ENCODE measurements at places on chromosomes 16 and 17.

DNA sequence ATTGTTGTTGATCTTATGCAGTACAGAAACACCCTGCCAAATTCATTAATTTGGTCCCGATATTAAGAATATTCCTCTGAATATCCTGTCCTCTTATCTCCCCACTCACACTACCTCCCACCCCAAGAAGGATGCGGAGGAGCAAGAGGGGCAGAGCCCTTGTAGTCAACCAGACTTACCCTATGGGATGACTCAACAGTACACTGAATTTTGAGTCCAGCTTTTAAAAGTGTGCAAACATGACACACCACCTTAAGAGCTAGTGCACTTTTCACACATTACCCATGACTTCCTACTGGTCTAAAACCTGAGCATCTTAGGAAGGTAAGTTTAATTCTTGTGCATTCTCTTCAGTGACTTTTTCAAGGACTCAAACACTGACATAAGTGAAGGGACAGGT, 9.5 kb downstream of the USP22 start:
- DNase-seq: peak; percentile 35

GRCh38 chr17:55883149-55883548, 132.3 kb downstream of the PCTP start:
- no peak for DNase-seq

- peak; percentile 56 for DNase-seq
Measured at GRCh38 chr17:68771867-68772515, 170.8 kb upstream of the FAM20A start.

- DNase-seq: no peak
Measured at GRCh38 chr17:39740357-39741111, 2.8 kb downstream of the GRB7 start.

DNA sequence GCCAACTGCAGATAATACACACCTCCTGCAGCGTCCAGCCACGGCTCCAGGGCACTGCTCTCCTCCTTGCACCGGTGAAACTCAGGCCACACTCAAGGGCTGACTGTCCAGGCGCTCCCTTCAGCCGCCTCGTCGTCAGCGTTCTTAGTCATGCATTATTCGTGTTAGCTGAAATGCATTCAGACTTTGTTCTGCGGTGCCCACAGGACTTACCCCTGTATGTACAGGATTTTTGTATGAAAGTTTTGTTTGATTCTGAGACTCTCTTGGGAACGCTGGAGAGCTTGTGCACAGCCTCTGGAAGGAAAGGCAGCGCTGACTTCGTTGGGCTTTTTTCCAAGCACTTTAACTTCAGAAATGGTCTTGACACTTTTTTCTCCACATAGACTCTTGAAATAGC, 22.1 kb downstream of the CIBAR2 start:
- no peak for DNase-seq

GRCh38 chr16:46937536-46937935, 35.9 kb downstream of the DNAJA2 start:
- DNase-seq: peak; percentile 33

GRCh38 chr16:13269905-13270528, 368.6 kb downstream of the SHISA9 start:
- DNase-seq: no peak

DNA sequence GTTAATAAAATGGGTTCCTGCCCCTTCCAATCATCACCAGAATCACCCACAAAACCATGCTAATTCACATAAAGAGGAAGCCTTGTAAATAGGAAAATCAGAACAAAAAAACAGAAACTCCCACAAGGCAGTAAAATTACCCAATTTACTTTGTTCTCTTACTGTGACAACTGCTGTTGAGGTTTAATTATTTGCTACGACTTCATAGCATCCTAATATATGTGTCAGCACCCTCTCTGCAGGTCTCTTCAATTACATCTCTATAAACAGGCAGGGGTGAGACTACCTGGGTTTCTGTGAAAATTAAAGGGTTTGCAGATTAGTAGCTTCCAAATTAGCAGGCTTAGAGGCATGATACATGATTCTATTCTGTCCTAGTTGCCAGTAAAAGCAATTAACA, 2.7 kb downstream of the WDR59 start:
- DNase-seq: no peak

- DNase-seq: no peak
Measured at GRCh38 chr16:86757704-86758040, 179.3 kb downstream of the FOXL1 start.

GRCh38 chr17:63555500-63556156, 5.4 kb downstream of the DCAF7 start:
- DNase-seq: no peak

- DNase-seq: no peak
Measured at GRCh38 chr16:65782611-65783600, 583.6 kb upstream of the CDH5 start.

DNA sequence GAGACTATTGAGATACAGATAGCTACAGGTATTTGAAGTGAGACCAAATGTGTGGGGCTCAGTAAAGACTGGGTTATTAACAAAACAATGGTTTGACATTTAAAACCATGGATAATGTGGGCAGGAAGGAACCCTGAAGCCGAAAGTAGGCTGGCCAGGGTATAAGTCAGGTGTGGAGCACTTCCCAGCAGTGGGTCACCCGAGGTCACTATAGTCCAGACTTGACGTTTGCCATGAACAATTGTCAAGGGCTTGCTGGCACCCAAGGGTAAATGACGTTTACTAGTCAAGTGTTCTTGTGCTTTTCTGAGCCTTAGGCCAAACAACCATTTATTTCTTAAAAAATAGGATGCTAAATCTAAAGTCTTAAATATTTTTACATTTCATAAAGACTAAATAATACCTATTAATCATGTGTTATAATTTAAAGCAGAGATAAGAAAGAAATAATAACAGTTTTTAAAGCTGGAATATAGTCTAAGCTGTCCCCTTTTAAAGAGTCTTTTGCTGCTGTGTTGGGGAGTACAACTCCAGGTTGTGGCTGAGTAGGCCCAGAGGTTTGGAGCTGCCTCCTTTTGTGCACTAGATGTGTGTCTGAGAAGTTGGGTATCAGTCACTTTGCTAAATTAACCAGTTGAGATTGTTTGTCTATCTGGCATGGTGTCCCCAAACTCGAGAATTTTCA, 15.7 kb downstream of the ALDH3A2 start:
- no peak for DNase-seq

GRCh38 chr17:42113293-42114069, 967 bp upstream of the DHX58 start:
- DNase-seq: no peak

- DNase-seq: no peak
Measured at GRCh38 chr17:75754378-75755204, 10.4 kb downstream of the GALK1 start.

GRCh38 chr16:88374736-88375135, 8.0 kb upstream of the ZNF469 start:
- no peak for DNase-seq

GRCh38 chr17:82786427-82786826, 34.6 kb downstream of the TBCD start:
- DNase-seq: no peak

DNA sequence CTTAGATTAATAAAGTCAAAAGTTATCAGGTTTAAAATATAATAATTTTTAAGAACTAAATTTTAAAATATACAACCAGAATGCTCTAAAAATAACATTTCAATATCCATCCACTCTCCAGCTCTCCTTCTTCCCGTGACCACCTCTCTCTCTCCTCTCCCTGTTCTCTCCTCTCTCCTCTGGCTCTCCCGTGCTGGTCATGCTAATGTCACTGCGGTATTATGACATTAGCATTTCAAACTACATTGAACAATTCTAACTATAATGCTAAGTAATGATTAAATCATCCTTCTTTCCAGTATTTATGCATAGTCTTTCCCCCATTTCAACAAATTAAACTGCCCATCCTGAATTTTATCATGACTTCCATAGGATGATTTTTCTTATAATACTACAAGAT, 154.7 kb downstream of the CEP112 start:
- no peak for DNase-seq

- DNase-seq: no peak
Measured at GRCh38 chr17:82052638-82053059, 951 bp downstream of the GPS1 start.

GRCh38 chr17:28743243-28744103, at the start of gene TRAF4:
Gene TRAF4 (plus strand): TSS chr17:28744011. CDS start chr17:28744113, 102 bp downstream.
- DNase-seq: peak; percentile 83

- no peak for DNase-seq
Measured at GRCh38 chr16:79201436-79201835, 399.1 kb downstream of the MAF start.

DNA sequence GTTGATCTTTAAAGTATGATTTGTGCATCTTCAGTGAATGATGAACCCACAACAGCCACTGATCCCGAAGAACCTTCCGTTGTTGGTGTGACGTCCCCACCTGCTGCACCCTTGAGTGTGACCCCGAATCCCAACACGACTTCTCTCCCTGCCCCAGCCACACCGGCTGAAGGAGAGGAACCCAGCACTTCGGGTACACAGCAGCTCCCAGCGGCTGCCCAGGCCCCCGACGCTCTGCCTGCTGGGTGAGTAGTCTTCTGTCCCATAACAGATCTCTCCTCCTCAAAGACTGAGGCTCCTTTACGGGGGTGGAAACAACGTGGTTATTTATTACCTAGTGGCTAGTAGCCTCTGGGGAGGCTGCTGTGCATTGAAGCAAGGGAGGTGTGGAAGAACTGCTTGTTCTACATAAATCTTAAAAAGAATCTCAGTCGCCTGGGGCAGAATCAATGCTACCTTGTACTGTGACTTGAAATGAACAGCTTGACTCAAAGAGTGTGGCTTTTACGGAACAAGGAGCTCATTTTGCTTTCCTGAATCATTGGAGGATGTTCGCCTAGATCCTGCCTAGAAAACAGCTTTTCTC, 63.0 kb upstream of the CLEC18A start:
- DNase-seq: no peak

DNA sequence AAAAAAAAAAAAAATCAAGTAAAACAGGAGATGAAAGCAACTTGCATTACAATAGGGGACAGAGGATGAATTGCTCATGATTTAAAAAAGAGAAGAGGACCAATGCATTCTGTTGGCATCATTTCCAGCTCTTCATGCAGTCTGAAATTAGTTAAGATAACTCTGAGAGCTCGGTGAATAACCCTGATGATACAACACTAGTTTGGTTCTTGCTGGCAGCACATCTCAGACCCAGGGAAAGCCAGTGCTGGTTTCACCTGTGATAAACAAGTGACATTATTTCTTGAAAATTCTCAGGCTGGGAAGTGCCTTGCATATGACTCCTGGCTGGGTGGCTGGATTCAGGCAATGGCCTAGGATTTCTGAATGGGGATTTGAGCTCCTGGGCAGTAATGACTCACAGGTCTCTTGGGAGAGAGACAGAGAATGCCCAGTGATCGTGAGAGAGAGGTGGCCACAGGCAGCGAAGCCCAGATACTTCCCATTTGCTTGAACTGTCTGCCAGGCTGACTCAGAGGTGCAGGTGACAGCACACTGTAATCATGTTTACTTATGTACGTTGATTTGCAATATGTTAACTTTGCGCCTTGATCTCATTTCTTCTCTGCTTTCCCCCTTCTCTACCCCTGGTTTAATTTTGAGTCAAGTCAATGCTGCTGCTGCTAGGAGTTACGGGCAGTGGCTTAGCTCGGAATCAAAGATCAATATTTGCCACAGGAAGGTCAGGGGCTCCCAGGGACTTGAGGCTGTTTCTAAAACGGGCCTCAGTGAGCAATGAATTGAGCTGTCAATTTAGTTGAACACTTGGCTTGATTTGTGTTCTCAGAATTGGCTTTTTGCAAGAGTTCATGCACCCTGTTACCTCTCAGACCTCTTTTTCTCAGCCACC, 27.1 kb downstream of the ARSG start:
- DNase-seq: no peak

DNA sequence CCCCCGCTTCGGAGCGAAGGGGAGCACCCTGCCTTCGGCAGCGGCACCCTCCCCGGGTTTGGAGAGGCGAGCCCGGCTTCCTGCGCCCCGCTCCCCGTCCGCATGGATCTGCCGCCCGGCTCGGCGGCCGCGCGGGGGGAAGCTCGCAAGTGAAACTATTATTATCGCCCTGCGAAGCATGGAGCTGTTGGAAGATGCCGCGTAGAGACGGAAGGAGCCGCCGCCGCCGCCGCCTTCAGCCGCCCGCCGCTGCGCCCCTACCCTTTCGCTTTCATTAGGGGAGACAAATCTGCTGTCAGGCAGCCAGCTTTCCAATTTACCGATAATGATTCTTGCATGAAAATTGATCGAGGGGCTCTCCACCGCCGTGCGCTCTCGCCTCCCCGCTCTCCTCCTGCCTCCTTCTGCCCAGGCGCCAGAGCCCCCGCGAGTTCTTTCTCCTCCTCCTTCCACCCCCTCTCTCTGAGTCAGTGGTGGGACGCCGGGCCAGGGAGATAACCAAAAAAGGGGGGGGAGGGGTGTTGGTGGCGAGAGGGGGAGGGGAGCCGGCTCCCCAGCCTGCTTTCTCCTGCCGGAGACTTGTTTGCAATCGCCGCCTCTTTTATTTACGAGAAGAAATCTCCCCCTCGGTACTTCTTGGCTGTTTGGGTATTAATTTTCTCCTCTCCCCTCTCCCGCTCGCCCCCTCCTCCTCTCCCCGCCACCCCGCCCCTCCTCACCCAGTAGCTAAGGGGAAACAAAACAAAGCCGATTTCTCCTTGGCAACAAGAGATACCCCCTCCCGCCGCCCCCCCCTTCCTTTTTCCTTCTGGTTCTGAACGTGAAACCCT, 58.0 kb upstream of the GSE1 start:
- peak; percentile 89 for DNase-seq

DNA sequence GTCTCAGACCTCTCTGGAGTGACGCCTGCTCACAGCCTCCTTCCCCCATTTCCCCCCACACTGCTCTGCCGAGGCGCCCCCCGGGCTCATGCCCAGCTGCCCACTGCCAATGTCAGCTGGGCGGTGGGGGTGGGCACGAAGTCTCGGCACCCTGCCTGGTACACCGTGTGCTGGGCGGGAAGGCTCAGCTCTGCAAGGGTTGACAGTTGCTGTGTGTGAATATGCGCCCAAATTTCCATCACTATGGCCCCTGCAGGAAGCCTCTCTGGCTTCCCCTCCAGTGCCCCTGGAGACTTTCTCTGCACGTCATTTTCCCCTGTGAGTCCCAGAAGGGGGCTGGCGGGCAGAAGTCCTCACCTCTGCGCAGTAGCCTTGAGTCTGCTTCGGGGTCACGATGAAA, 11.6 kb upstream of the CAMKK1 start:
- DNase-seq: no peak

- no peak for DNase-seq
Measured at GRCh38 chr17:66885417-66885816, 50.5 kb downstream of the CACNG5 start.

- no peak for DNase-seq
Measured at GRCh38 chr17:32206861-32207260, 58.8 kb upstream of the RHBDL3 start.

DNA sequence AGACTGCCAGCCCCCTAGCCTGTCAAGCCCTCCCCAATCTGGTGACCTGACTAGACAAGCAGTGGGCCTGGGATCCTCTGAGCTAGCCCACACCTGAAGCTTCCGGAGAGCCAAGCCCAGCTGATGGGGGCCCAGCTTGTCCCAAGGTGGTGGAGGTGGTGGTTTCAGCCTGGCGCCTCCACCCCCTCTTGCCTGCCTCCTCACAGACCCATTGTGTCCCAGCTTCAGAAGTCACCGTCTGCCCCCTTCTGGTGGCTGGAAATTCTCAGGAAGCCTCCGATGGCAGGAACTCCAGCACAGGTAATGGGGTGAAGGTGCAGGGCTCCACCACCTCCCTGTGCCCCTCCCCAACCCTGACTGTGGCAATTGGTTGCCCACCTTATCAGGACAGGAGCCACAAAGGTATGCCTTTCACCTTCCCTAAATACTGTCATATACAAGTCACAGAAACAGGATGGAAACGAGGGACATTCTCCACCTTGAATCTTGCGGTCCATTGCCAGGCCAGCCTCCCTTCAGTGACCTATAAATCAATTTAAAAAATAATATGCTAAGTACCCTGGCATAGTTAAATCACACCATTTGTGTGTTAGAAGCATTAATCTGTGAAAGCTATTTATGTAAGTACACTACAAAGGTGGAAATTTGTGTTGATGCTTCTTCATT, 66.0 kb upstream of the ZNF423 start:
- DNase-seq: peak; percentile 37
